CD4-positive, alpha-beta T cell treated with Interleukin-6 for 4 hours (primary cell): ENCODE measurements at places on chromosomes 6 and 20.

DNA sequence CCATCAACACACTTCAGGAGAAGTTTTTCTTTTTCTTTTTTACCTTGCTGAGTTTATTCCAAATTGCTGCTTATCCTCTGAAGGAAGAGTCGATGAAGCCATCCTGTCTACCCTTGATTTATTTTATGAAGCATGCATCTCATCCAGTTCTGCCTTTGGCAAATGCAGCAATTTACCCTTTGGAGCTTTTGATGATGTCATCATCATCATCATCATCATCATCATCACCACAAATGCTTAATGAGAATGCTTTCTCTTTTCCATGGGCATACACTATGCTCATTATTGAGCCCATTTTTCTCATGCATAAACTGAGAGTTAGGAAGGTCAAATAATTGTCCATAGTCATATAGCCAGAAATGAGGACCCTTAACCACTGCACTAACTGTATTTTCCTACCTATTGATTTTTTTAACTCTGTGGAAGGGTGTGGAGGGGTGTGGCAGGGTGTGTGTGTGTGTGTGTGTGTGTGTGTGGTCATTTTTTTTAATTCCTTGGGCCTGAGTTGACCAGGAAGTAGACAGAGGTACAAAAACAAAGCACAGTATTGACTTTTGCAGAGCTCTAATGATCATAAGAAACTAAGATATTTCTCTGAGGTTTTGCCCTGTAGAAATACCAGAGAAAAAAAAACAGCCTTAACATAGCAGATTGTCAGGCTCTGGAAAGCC is 82.8 kb downstream of the COL9A1 start:
- DNase-seq: no peak

DNA sequence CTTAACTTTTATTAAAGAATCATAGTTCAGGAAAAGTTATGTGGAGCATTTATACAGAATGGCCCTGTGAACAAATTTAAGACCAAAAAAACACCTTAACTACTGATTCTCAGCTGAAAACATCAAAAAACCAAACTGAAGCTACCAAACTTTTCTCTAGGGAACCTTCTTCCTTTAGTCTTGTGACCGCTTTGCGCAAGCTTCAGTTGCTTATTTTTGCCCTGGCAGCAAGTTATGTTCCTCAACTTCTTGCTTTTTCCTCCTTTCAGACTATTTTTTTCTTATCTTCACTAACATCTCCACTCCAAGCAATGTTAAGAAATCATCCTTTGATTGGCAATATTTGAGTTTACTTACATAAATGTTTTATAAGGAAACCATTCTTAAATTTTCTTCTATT is 100.1 kb downstream of the MYB start:
- DNase-seq: no peak

- no peak for DNase-seq
These were observed 57.7 kb downstream of the RSPO3 start for GRCh38 chr6:127176146-127176545.

GRCh38 chr6:116419069-116419786 is 41.9 kb upstream of the CALHM6 start:
- no peak for DNase-seq

DNA sequence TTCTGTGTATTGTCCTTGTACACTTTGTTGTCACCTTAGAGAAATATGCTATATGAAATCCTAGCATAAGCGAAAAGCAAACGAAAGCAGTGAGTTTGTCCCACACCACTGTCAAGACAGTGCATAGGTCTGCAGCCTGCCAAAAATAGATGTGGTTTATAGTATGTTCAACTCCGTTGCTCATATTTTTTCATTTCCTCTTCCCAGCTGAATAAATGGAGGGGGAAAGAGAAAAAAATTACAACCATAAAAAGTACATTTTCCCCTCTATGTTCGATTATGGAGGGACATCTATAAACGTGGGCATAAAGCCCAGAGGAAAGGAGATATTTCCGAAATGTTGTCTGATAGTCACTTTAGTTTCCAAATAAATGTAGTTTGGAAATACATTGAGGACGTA is 25.8 kb downstream of the PRL start:
- DNase-seq: no peak

- DNase-seq: no peak
These were observed 23.6 kb upstream of the ANKRD60 start for GRCh38 chr20:58251979-58252591.

GRCh38 chr6:149046822-149047246 is 270.7 kb upstream of the TAB2 start:
- no peak for DNase-seq

DNA sequence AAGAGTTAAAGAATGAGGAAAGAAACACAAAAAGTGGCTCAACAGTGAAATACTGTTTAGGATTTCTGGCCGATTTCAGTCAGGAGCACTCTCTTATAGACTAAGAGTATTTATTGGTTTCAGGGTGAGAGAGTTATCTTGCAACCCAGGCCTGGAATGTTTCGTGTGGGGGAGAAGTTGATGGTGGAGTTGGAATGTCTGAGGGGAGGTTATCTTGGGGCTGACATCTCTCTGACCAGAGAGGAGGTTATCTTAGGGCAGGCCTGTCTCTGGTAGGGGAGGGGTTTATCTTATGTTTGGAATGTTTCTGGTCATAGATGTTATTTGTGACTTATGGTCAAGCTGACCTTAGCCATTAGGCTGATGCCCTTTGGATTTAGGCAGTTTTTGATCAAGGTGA is 80.3 kb downstream of the HTR1B start:
- DNase-seq: no peak

DNA sequence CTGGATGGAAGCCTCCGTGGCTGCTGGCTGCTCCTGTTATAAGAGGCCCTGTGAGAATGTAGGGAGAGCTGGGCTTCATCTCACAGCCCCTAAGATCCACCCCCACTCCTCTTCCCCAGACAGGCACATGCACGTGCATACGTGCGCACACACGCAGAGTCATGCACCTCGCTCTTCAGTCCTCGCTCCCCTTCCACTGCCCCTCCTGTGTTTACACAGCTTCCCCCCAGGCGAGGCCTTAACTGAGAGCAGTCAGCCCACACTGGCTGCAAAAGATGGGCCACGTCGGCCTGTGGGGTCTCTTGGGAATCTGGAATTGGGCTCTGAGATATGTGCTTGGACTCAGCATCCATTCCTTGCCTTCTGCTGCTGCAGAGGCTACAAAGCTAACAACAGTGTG is 35.2 kb upstream of the MLN start:
- no peak for DNase-seq

DNA sequence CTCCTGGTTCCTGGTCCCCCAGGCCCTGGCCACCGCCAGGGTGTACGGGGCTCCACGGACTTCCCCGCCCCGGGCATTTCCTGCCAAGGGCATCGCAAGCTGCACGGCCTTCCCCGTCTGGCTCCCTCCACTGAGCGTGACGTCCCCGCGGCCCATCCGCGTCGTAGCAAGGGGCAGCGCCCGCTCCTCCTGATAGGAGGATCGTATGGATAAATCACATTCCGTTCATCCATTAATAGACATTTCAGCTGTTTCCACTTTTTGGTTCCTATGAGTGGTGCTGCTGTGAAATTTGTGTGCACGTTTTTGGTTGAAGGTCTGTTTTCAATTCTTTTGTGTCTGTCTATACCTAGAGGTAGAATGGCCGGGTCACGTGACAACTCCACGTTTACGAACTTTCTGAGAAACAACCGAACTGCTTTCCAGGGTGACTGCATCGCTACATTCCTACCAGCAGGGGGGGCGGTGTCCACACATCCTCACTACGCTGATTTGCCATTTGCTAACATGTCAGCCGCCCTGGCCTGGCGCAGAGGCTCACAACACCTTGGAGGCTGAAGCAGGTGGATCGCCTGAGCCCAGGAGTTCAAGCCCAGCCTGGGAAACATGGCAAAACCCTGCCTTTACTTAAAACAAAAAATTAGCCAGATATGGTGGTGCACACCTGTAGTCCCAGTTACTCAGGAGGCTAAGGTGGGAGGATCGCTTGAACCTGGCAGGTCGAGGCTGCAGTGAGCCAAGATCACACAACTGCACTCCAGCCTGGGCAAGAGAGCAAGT is 37.7 kb downstream of the KCNQ2 start:
- peak; percentile 76 for DNase-seq

DNA sequence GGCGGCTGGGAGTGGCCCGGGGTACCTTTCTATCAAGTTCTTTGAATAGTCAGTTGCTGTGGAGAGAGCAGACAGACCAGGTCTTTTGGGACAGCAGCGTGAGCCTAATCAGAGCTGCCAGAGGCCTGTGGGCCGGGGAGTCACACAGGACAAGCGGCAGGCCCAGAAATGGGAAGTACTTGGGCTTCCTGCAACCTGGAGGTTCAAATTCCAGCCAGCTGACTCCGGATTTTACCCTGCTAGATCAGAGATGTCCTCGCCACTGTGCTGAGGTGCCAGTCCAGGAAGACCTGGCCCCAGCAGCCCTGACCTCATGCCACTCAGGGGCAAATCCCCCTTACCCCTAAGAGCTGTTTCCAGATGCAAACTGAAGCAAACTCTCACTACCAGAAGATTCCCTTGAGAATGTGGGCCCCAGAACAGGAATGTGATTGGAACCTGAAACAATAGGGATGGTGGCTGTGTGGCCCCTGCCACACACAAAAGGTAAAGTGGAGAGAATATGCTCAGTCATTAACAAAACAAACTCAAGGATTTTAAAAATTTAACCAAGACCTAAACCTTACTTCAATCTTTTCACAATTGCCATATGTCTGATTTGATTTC is 9.7 kb downstream of the BEND3 start:
- no peak for DNase-seq

DNA sequence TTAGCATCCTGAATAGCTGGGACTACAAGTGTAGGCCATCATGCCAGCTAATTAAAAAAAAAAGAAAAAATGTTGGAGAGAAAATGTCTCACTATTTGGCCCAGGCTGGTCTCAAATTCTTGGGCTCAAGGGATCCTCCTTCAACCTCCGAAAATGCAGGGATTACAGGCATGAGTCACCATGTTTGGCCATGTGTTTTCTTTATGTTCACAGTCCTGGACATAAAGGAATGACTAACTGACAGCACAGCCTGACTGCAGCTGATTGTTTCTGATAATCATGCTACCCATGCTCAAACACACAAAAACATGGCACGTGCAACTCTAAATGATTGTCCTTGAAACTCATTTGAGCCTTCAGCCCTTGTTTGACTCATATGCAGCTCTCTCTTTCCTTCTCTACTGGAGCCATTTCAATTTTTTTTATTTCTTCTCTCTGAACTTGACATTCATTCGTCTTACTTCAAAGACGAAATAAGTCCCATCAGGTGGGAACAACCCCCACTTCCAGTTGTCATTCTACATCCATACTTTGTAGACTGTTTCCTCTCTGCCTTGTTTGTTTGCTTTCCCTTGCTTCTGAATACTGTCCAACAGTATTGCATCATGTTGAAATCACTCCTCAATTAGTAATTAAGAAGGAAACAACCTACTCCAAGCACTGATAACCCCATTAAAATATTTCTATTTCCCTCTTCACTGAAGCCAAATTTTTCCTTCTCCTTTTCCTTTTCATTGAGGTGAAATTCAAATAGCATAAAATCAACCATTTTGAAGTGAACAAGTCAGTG is 413.0 kb downstream of the BMP2 start:
- no peak for DNase-seq

DNA sequence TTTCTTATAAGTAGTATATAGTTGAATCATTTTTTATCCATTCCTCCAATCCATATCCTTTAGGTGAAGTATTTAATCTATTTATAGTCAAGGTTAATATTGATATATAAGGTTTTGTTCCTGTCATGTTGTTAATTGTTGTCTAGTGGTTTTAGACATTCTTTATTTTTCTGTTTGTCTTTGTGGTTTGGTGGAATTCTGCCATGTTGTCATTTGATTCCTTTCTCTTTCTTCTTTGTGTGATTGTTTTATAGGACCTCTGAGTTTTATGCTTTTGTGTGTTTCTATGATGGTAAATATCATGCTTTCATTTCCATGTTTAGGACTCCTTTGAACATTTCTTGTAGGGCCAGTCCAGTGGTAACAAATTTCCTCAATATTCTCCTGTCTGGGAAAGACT is 450.3 kb upstream of the BTBD3 start:
- DNase-seq: no peak

- DNase-seq: no peak
These were observed 16.1 kb downstream of the COL9A3 start for GRCh38 chr20:62832951-62833391.

GRCh38 chr20:53032046-53032445 is 59.9 kb downstream of the TSHZ2 start:
- DNase-seq: no peak

GRCh38 chr6:118061666-118062065 is 154.6 kb downstream of the SLC35F1 start:
- no peak for DNase-seq

GRCh38 chr6:22205266-22205665 is 91.6 kb downstream of the PRL start:
- no peak for DNase-seq

DNA sequence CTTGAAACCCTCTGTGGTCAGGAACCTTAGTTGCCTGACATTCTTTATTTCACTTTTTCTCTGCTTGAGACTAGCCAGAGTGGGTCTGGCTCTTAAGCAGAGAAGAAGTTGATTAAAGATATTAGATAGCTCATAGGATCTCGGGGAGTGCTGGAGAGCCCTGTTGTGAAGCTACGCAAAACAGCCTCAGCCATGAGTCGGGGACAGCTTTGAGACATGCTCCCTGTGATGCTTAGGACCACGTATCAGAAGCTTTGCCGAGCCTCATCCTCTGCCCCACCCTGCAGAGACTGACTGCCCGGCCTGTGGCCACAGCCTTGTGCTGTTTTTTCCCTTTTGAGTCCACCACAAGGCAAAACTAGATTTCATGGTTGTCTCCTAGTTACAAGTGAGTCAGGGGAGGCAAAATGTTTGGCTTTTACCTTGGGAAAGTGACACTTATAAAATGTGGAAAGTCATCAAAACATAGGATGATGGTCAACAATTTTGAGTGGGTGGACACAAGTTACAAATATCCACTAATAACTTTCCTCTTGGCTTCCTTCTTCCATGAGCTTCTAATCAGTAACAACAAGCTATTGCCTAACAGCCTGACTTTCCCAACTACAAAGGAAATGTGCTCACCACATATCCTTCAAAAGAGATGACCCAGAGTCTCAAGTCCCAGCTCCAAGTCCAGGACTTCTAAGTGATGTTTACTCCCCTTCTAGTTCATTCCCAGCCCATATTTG is 108.4 kb downstream of the JAG1 start:
- DNase-seq: no peak
